Calu3 (cell line): ENCODE measurements at places on chromosomes 1 and 21. TPM values are rescaled to one million over a fixed set of nuclear protein-coding genes. Genes with fewer than 3 reads are reported as not detected.

DNA sequence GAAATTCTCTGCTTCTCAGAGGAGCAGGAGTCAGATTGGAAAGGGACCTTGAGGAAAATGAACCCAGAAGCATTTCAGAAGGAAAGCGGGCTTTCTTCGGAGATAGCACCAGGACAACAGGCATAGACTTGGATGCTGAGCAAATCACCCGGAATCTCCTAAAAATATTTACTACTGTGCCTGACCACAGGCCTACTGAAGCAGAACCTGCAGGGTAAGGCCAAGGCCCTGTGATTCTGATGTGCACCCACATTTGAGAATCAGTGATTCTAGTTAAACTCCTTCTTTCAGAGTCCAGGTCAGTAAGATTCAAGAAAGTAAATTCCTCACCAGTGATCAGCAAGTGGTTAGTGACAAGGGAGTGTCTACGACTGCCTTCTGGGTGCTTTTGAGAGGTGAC, 307.3 kb upstream of the DUSP10 start:
- no peak for DNase-seq

DNA sequence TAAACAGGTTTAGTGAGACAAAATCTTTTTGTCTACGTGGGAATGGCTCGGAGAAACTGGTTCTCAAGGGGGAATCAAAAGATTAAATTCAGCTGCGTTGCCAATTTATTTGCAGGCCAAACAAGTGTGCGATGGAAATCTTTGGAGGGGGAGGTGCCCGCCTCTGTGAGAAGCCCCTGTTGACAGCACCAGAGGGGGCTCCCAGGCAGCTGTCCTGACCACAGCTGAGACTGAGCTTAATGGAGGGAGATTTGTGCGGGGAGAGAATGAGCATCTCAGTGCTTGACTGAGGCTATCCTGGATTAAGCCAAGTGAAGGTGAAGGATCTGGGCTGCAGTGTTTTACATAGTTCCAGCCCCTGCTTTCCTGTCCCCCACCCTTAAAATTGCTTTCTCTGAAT, 169.7 kb downstream of the ATG4C start:
- DNase-seq: no peak

GRCh38 chr21:45367402-45368351, 37.3 kb upstream of the COL18A1 start:
- DNase-seq: no peak

BCL10 gene
- 57.7 and 59.1 TPM in 2 replicates for total RNA-seq

TMEM82 gene
- not detected in 2 replicates for total RNA-seq
